ENCODE measurements at places on chromosomes 4 and X.

DNA sequence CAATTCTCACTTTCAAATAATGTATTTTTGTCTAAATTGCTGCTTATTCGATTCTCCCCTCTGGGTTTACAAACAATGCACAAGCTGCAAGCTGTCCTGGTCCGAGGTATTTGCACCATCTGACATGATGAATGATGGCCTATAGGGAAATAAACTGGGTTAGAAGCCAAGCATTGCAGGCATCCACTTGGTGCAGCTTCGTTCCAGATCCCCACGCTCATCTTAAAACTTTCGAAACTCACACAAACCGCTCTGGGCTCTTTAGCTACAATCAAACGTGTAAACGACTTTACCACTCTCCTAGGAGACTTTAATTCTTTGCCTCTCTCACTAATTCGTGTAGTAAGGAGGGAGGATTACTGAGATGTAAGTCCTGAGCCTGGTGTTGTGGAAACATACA, 19.0 kb downstream of the PHKA2 start:
- DNase-seq = no peak

DNA sequence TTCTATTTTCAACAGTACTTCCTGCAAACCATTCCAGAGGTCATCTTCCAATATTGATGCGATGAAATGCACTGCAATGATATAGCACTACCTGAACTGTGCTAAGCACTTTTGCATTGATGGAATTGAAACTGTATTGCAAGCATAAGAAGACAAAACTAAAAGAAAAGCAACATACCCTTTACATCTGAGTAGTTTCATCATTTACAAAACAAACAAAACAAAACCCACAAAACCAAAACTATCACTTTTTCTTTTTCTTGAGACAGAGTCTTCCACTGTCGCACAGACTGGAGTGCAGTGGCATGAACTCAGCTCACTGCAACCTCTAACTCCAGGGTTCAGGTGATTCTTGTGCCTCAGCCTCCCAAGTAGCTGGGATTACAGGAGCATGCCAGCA, 120.1 kb upstream of the NAP1L5 start:
- DNase-seq = no peak

- no peak for DNase-seq
Measured at GRCh38 chrX:23896981-23897380, 10.8 kb downstream of the APOO start.

GRCh38 chrX:109472939-109473735, 8.7 kb downstream of the GUCY2F start:
- DNase-seq = no peak

DNA sequence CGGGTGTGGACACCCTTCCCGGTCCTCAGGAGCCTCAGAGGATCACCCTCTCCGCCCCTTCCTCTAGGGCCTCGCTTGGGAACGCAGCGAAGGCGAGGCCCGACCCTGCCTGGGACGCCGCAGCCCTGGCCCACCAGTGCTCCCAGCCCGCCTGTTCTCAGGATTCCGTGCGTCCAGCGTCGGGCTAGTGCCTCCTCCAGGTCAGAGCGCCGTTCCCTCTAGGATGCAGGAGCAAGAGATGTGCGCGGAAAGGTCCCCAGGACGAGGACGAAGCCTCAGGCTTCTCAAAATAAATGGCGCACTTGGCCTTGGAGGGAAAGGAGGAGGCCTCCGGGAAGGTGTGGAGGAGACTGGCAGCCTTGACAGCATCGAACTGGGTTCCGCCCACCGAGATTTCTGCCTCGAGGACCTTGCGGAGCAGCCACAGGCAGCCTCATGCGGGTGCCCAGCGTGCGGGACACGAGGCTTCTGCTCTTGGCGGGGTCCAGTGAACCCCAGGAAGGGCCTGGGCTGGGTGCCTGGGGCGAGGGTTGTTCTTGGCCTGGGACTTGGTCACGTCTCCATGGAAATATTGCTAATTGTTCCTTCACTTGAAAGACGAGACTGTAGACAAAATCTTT, 35.1 kb downstream of the PITX2 start:
- DNase-seq = no peak

DNA sequence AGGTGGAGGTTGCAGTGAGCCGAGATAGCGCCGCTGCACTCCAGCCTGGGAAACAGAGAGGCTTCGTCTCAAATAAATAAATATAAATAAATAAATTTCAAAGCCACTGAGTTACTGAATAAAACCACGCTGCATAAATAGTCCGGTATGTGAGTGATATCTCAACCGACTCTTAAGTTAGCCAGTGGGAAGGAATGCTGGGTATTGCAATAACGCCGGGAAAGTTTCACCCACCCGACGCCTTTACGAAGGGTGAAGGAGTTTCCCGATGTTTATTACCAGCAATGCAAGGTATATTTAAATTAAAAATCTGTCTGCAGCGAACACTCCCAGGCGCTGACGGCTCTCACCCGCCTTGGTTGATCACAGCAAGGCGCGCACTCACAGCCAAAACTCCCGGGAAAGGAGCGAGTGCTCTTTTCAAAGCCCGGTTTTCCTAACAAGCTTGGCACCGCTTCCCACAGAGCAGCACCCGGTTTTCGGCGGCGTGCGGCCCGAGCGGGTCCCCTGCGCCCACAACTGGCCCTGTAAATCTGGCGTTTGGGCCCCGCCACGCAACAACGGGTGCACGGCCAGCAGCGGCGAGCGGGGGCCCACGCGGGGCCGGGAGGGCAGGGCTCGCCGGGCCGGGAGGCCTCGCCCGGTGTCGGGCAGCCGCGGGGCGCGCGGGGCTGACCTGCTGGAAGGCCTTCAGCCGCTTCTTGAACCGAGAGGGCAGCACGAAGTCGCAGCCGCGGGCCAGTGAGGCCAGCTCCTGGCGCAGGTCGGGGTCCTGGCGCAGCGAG, 13.7 kb downstream of the PPP2R3B start:
- no peak for DNase-seq

DNA sequence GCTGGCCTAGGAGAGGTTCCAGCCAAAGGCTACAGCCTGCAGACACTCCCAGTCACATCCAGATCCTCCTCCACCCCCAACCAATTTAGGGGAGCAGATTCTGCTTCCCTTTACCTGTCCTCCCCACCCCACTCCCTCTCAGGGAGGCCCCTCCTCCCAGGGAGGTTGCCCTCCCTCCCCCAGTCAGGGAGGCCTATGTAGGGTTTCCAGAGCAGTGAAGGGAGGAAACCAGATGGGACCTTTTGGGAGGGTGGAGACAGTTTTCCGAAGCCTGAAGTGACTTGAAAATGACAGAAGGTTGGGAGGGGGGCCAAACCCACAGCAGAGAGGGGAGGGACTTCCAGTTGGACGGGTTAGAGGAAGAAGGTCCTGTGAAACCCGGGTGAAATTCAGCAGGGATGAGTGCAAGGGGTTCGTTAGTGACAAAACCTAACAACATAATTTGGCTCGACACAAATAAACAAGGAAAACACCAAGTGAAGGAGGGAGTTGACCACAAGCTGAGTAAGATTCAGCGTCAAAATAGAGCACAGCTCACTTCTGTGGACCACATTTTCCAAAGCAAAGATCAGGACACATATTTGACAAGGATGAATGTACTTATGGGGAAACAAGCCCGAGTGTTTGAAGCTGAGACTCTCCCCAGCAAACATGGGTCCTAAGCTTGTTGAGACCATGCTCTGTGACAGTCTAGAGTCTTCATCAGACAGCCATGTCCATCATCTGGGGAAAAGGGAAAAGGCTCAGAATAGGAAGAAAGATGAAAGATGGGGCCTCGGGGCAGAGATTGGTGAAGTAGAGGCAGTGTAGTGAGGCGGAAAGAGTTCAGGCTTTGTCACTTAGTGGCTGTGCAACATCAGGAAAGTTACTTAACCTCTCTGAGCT, 46.4 kb downstream of the PRPS1 start:
- DNase-seq = no peak

DNA sequence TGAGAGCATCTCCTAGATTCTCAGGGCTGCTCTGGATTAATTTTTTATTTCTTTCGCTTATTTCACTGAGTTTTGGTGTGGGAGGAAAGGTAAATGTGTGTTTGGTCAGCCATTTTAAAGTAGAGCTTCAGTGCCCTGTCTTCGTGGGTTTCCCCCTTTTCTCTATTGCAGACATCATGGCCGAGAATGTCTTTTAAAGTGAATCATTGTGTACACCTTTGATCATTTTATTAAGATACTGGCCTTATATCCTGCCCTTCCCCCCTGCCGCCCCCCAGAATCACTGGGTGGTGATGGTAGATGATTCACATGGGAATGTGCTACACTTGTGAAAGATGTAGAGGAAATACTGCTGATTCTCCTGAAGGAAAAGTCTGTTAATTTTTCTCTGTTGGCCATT, 23.8 kb downstream of the CDKL5 start:
- no peak for DNase-seq

- DNase-seq = peak; percentile 9
Measured at GRCh38 chr4:41212616-41213203, 1.6 kb downstream of the APBB2 start.

GRCh38 chrX:47283015-47283771, 50.4 kb downstream of the USP11 start:
- DNase-seq = peak; percentile 41

DNA sequence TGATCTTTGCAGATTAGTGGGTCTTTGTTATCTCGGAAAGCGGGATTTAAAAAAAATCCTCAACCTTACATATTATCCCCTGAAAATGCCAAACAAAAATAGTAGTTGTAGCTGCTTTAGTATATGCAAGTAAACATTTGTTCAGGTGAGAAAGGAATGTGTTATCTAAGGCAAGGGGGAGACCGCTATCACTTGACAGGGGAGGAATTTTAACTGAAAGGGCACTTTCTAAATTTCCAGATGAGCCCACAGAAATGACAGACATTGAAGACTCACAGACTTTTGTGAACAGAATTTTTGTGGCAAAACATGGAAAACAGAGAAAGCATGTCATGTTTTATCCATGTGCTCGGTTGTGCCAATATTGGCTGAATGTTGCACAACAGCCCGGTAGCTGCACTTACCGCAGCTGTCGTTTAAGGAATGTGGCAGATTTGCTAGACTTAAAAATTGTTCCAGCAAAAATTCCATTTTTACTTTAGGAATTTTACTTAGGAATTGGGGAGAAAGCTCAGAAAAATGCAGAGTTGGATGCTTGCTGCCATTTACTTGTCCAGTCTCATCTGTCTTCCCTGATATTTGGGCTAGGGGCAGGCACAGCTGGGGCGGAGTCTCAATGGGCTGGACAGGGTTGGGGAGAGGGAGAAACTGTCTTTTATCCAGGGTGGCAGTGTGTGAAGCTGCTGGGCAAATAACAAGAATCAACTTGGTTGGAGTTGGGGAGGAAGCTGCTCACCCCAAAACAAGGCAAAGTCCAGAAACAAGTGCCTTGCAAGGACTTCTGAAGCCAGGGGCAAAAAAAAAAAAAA, 94.6 kb upstream of the RPS6KA3 start:
- DNase-seq = no peak

DNA sequence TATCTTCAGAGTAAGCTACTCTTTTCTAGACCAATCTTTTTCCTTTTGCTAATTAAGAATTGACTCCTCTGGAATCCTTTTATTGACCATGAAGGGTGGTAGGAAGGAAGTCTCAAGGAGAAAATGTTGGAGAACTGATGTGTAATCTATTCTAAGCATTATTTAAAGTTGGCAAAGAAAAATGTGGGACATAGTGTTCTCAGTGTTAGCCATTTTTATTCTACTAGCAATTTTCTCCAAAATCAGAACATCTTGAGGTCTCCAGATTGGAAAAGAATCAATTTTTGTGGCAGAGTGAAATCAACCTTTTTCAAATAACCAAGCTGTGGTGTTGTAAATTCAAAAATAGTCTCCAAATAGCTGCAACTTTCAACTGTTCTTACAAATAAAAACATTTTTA, 18.4 kb upstream of the DMP1 start:
- DNase-seq = no peak

GRCh38 chr4:95415346-95415771, 133.4 kb downstream of the UNC5C start:
- no peak for DNase-seq

- DNase-seq = no peak
Measured at GRCh38 chr4:162456106-162456505, 292.3 kb upstream of the FSTL5 start.

GRCh38 chr4:2651998-2652397, 104.1 kb downstream of the TNIP2 start:
- peak; percentile 57 for DNase-seq

- DNase-seq = no peak
Measured at GRCh38 chr4:26717332-26717731, 133.4 kb downstream of the TBC1D19 start.

DNA sequence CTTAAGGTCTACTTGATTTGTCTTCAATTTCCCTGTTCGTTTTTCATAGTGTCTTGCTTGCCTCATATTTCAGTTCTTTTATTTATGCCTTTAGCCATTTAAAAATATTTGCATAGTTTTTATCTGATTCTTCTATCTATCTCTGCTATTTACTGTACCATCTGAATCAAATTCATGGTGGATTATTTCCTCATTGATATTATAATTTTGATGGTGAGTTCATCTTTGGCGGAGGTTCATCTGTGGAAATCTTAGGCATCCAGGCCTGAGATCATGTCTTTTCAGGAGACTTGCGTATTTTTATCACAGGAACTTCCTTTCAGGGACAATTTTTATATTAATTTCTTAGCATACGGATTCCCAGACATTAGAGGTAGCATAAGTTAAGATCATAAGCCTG, 275.2 kb downstream of the STPG2 start:
- no peak for DNase-seq

GRCh38 chr4:121675715-121676114, 21.1 kb downstream of the ANXA5 start:
- no peak for DNase-seq

- DNase-seq = no peak
Measured at GRCh38 chr4:150619042-150619441, 37.1 kb downstream of the MAB21L2 start.

- no peak for DNase-seq
Measured at GRCh38 chr4:137635601-137636000, 103.3 kb upstream of the PCDH18 start.

DNA sequence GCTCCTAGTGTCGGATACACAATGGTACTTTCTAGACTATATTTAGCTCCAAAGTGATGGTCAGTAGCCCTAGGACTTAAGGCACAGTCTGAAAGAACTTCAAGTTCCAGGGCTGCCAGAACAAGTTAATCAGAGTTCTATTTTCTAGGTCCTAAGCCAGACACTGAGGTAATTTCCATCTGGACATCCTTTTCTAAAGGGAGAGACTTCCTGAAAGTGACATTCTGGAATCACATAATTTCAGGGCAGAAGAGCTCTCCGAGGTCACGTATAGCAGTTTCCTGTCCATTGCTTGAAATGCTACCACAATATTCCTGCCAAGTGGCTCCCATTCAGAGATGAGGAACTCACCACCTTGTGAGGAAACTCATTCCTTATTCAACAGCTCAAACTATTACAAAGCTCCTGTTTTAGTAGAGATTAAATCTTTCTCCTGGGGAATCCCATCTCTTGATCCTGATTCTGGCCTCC, 117.9 kb downstream of the COL25A1 start:
- no peak for DNase-seq

- DNase-seq = no peak
Measured at GRCh38 chr4:177066746-177067145, 242.9 kb upstream of the NEIL3 start.

All from NCI-H510A treated with DMSO at 0.1 percent for 48 hours (cell line).